ENCODE measurements at places on chromosomes 16 and 17. TPM values are rescaled to one million over a fixed set of nuclear protein-coding genes. Genes with fewer than 3 reads are reported as not detected.

DNA sequence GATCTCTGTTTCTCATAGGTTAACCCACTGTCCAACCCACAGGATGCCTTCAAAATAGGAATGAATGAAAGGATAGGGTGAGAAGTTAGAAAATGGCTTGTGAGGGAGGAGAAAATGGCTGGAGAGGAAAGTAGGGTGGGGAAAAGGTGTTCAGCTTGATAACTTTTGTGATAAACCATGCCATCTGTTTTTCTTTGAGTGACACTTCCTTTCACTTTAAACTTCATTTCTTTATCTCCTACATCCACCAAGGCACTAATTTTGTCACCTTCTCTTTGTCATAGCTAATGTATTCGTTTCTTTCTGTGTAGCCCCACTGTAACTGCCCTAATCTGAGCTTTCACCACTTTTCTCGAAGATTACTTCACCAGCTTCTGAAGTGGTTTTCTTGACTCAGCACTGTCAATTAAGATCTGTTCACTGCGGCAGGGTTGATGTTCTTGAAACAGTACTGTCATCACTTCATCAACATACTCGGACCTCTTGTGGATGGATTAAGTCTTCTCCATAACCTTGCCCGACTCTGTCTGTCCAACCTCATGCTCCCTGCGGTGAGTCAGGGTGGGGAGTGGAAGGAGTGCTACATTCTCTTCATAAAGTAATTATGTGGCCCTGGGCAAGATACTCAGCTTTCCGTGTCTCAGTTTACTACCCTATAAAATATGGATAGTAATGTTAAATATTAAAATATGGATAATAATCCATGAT is 5.5 kb upstream of the KRT10 start:
- H3K4me3 ChIP-seq, result peak overlapping the region; percentile 10
- H3K27me3 ChIP-seq, result no peaks in the 10 kb centered on the region
- DNase-seq, result no peak
- peaks cover 3% of the 10 kb centered on the region for H3K36me3 ChIP-seq
- peak overlapping the region; percentile 64 for H3K27ac ChIP-seq

DNA sequence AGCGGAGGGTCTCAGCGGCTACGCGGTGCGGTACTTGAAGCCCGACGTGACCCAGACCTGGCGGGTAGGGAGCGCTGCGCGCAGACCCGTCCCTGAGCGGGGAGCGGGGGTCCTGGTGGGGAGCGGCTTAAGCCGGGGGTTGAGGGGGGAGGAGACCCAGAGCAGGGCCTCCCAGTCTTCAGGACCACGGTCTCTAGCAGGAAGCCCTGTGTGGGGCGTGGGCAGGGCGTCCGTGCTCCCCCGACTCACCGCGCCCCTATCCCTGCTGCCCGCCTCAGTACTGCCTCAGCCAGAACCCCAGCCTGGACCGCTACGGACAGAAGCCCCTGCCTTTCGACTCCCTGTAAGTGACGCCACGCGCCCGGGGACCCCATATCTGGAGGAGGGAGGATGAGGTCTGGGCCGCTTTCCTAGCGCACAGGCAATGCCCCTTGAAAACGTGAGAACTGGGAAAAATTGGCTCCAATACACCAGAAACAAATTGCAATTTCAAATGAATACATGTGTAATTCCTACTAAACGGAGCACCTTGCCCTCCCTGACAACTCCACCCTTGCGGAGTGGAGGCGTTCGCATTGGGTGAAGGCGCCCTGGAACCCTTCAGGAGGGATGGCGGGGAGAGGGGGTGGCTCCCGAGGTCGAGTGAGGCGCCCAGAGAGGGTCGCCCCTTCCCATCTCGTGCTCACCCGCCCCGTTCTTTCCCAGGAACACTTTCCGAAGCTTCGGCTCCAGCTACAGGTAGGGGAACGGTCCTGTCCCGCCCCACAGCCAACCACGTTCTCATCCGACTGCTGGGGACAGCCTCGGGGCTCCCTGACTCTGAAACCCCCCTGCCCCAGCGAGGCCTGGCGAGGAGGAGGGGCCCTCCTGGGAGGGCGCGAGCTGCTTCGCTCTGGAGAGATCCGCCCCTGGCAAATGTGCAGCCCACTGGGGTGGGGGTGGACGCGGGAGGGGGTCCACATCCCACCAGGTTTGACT is 14.6 kb upstream of the CNGB1 start:
- no peaks in the 10 kb centered on the region for H3K36me3 ChIP-seq
- H3K27me3 ChIP-seq, result peaks cover 3% of the 10 kb centered on the region
- H3K4me3 ChIP-seq, result peak overlapping the region; percentile 84
- peaks cover 16% of the 10 kb centered on the region for H3K4me1 ChIP-seq
- no peak overlapping the region for H3K27ac ChIP-seq

DNA sequence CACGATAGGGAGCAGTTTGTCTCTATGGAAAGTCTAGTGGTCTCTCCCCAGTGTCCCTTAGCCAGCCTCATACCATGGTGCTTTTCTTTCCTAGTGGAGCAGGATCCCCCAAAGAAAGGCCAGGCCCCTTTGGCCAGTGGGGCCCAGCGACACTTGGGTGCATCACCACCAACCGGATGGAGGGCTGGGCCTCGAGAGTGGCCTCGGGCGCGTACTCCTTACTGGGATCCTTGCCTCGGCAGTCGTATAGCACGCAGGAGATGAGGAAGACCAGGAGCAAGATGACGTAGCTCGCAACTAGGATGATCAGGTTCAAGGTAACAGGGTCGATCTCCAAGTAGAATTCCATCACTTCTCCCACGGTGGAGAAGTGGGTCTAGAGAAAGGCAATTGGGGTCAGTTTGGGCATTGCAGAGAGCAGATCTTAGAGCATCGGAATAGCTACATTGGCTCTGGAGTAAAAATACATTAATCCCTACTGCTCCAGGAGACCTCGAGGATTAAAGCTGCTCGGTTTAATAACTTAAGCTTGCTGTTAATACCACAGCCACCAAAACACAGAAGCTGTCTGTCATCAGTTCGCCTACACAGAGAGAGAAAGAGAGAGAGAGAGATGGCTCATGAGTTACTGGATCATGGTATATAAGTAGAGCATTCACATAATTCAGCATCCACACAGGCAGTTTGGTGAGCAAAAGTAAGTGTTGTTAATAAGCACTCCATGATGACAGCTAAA is at the start of gene SMIM36:
SMIM36 (minus strand) TSS at position 467 of the 736 bp plus-strand sequence.
- no peaks in the 10 kb centered on the region for H3K36me3 ChIP-seq
- H3K27ac ChIP-seq, result no peak within 1 kb of the TSS
- H3K27me3 ChIP-seq, result peaks cover 9% of the 10 kb centered on the region
- H3K4me1 ChIP-seq, result no peaks in the 10 kb centered on the region
- DNase-seq, result no peak
- H3K4me3 ChIP-seq, result no peak within 1 kb of the TSS

GRCh38 chr17:177155-177554 is 4.3 kb downstream of the DOC2B start:
- H3K4me3 ChIP-seq, result no peak overlapping the region
- no peaks in the 10 kb centered on the region for H3K36me3 ChIP-seq
- DNase-seq, result no peak

DNA sequence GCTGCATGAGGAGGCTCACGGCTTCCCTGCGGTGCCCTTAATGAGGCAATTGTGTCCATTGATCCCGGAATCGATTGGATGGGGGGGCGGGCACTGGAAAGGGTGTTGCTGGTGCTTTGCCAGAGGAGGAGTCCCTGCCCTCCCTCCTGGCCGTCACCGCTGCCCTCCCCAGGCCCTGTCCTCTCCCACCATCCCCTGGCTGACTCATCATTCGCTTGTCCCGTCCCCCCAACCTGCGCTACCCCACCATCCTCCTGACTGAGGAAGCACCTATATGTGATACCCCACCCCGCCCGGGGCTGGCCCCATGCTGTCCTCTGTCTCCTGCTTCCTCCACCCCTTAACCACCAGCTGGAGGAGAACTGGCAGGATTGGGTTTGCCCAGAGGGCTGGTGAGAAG is 20.8 kb downstream of the CACNA1G start:
- peaks cover 31% of the 10 kb centered on the region for H3K27me3 ChIP-seq
- DNase-seq, result no peak
- H3K27ac ChIP-seq, result no peak overlapping the region
- no peaks in the 10 kb centered on the region for H3K4me1 ChIP-seq
- H3K36me3 ChIP-seq, result no peaks in the 10 kb centered on the region

- H3K27me3 ChIP-seq, result peaks cover 21% of the 10 kb centered on the region
- peak; percentile 88 for DNase-seq
- no peak overlapping the region for H3K4me3 ChIP-seq
- no peaks in the 10 kb centered on the region for H3K4me1 ChIP-seq
- H3K36me3 ChIP-seq, result no peaks in the 10 kb centered on the region
Measured at GRCh38 chr17:57045868-57046704, 39.0 kb upstream of the AKAP1 start.

- H3K4me1 ChIP-seq, result peaks cover 6% of the 10 kb centered on the region
- H3K27me3 ChIP-seq, result no peaks in the 10 kb centered on the region
- H3K4me3 ChIP-seq, result no peak overlapping the region
- no peak for DNase-seq
- no peak overlapping the region for H3K27ac ChIP-seq
- H3K36me3 ChIP-seq, result no peaks in the 10 kb centered on the region
Measured at GRCh38 chr16:48156790-48157209, 1.0 kb upstream of the ABCC12 start.

HEATR9 gene
- not detected for total RNA-seq

DNA sequence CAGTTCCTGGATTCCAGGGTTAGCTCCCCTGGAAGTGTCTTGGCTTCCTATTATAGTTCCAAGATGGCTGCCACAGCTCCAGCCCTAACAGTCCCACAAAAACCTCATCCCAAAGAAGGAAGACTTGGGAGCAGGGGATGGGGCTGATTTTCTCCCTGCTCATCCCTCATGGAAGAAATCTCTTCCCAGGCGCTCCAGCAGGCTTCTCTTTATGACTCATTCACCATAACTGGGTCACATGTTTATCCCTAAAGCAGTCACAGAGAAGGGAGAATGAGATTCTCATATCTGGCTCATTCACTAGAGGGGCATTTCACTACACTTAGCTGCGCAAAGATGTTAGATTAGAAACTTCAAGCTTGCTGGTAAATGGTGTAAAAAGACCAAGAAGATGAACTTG is 206.5 kb upstream of the IRX3 start:
- H3K27ac ChIP-seq, result no peak overlapping the region
- peaks cover 5% of the 10 kb centered on the region for H3K36me3 ChIP-seq
- H3K4me3 ChIP-seq, result no peak overlapping the region
- DNase-seq, result no peak
- H3K4me1 ChIP-seq, result peaks cover 15% of the 10 kb centered on the region
- peaks cover 2% of the 10 kb centered on the region for H3K27me3 ChIP-seq

- no peak overlapping the region for H3K27ac ChIP-seq
- H3K4me3 ChIP-seq, result no peak overlapping the region
- no peak for DNase-seq
- no peaks in the 10 kb centered on the region for H3K4me1 ChIP-seq
- no peaks in the 10 kb centered on the region for H3K36me3 ChIP-seq
Measured at GRCh38 chr17:52470553-52470952, 312.0 kb upstream of the CA10 start.

- no peak for DNase-seq
- H3K4me3 ChIP-seq, result no peak overlapping the region
- H3K4me1 ChIP-seq, result peaks cover 32% of the 10 kb centered on the region
- peaks cover 2% of the 10 kb centered on the region for H3K36me3 ChIP-seq
Measured at GRCh38 chr17:35116845-35117244, 2.8 kb downstream of the RAD51D start.

CBX4 gene
- total RNA-seq, result 26.7 TPM

- peaks cover 25% of the 10 kb centered on the region for H3K4me1 ChIP-seq
- H3K27me3 ChIP-seq, result no peaks in the 10 kb centered on the region
- peaks cover 31% of the 10 kb centered on the region for H3K36me3 ChIP-seq
- DNase-seq, result no peak
- H3K27ac ChIP-seq, result no peak overlapping the region
Measured at GRCh38 chr17:39556423-39556822, 51.3 kb downstream of the NEUROD2 start.

DNA sequence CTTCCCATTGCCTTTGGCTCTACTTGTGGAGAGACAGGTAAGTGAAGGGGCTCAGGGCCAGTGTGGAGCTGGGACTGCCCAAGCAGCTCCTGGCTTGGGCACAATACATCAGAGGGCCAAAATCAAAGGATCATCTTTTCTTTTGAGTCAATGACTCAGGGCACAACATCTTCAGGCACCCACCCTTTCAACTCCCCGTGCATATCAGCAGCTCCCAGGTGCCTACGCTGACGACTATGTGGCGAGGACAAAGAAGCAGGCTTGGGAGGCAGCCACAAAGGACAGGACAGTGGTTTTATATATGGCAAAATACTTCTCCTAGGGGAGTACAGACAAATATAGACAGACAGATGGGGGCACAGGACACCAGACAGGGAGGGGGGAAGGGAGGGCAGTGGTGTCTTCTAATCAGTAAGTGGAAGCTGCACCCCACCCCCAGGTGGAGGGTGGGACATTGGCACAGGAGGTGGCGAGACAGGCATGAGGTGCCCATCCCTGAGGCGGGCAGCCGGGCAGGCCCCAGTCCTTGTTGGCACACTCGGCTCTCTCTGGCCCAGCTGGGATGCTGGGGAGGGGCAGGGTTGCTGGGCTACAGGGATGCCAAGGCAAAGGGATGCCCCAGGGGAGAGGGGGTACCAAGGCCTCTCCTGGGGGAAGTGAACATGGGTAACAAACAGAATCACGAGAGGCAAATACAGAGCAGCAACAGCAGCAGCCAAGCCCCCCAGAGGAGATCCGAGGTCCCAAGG is 7.7 kb upstream of the ARL5C start:
- H3K4me1 ChIP-seq, result peaks cover 4% of the 10 kb centered on the region
- no peak overlapping the region for H3K4me3 ChIP-seq
- H3K27me3 ChIP-seq, result no peaks in the 10 kb centered on the region
- no peak overlapping the region for H3K27ac ChIP-seq
- H3K36me3 ChIP-seq, result peaks cover 25% of the 10 kb centered on the region

CLEC3A gene
- total RNA-seq, result not detected

- H3K36me3 ChIP-seq, result peaks cover 3% of the 10 kb centered on the region
- no peak for DNase-seq
- H3K27me3 ChIP-seq, result peaks cover 62% of the 10 kb centered on the region
- H3K27ac ChIP-seq, result no peak overlapping the region
Measured at GRCh38 chr17:74558882-74559519, 8.3 kb downstream of the CD300H start.

TBC1D16 gene
- 72.7 TPM for total RNA-seq

ADORA2B gene
- 4.6 TPM for total RNA-seq

GRCh38 chr17:82960419-82961271 is 118.8 kb upstream of the METRNL start:
- no peaks in the 10 kb centered on the region for H3K27me3 ChIP-seq
- DNase-seq, result peak; percentile 93
- H3K4me1 ChIP-seq, result peaks cover 8% of the 10 kb centered on the region
- no peak overlapping the region for H3K4me3 ChIP-seq
- H3K27ac ChIP-seq, result no peak overlapping the region

- H3K27ac ChIP-seq, result peak overlapping the region; percentile 73
- DNase-seq, result no peak
- no peaks in the 10 kb centered on the region for H3K27me3 ChIP-seq
Measured at GRCh38 chr17:20927308-20927977, 115.4 kb downstream of the USP22 start.

DNA sequence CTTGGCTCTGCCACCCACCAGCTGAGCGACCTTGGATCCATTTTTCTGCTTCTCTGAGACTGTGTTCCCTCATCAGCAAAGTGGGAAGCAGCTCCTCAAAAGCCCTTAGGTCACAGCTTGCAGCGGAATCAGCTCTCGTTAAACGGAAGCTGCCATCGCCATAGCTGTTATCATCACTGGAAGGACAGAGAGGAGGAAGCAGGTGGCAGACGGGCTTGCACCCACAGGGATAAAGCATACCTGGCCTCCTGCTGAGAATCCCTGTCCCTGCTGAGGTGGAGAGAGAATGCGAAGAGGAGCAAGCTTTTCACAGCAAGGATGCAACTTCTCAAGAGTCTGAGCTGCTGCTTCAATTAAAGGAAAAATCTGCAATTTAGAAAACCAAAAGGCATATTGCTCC is 106.6 kb downstream of the CLEC16A start:
- no peak overlapping the region for H3K4me3 ChIP-seq
- H3K27ac ChIP-seq, result no peak overlapping the region
- peaks cover 34% of the 10 kb centered on the region for H3K36me3 ChIP-seq
- peaks cover 22% of the 10 kb centered on the region for H3K4me1 ChIP-seq
- H3K27me3 ChIP-seq, result no peaks in the 10 kb centered on the region

TP53TG3C gene
- total RNA-seq, result not detected

NLRC3 gene
- 0.12 TPM for total RNA-seq

CACNG1 gene
- not detected for total RNA-seq
